ENCODE measurements at places on chromosomes 4 and X.

DNA sequence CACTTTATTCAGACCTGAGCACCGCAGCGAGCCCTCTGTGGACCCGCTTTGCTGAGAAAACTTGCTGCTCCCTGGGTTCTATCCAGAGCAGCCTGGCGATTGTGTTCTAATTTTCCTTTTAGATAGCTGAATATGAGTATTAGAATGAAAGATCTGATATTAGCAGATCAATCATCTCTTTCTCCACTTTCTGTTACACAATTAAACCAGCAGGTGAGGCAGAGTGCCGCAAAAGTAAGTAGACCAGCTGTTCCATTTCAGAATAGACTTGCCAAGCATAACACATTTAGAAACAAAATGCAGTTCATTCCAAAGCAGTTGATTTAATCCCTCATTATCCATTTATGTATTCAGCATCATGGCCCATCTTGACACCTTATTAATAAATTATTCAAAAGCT lies 58.6 kb downstream of the PALLD start:
- no peak for DNase-seq

- no peak for DNase-seq
These were observed 105.4 kb downstream of the TMEM144 start for GRCh38 chr4:158315706-158316105.

DNA sequence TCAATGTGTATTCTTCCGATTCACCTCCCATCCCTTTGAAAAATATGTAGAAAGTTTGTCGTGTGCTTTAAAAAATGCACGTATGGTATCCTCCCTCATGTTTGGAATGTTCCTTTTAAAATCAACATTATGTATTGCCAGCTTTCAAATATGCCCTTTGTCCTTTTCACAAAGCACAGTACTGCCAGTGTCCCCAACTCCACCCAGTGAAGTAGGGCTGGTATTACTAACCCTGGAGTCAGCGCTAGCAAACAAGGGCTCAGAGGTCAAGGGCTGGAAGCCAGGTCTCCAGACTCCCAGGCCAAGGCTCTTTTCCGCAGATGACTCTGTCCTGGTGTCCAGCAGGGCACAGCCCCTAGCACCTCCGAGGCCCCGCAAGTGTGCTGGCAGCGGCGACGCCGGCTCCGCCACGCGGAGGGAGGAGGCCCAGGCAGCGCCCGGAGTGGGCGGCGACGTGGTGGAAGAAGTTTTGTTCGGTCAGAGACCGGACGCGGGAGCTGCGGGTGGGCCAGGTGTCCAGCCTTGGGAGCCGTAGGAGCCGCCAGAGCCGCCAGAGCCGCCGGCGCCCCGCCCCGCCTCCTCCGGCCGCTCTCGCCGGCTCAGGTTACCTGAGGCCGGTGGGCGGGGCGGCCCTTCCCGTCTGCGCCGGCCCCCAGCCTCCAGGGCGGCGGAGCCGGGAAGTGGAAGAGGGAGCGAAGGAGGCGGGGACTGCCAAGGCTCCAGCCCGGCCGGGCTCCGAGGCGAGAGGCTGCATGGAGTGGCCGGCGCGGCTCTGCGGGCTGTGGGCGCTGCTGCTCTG lies at the start of gene IL13RA1:
IL13RA1 (plus strand) TSS at position 720 of the 799 bp plus-strand sequence; CDS start at position 753, 33 bp downstream.
- peak; percentile 23 for DNase-seq

- DNase-seq: no peak
These were observed 26.5 kb upstream of the MANBA start for GRCh38 chr4:102787096-102787881.

GRCh38 chr4:100339870-100340269 lies 149.6 kb upstream of the DDIT4L start:
- no peak for DNase-seq

DNA sequence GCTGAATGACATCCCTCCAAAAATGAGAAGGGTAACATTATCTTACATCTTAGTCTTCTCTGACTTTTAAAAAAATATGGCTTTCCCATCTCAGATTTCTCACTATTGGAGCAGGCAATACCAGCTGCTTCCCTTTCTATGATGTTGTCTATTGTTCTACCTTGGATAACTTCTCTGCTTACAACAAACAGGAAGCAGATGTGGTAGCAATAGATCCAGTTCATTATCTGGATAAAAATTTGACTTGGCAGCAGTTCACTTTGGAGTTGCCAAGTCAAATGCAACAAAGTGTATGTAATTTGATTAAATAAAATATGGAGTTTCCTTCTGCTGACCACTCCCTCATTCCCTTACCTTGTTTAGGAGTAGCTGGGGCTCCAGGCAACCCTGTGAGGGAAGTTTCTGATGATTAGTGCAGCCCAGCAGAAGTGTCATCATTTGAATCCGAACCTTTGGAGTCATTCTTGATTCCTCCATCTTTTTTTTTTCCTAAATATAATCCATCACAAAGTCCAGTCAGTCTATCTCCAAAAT lies 72.0 kb upstream of the GPRIN3 start:
- DNase-seq: no peak

DNA sequence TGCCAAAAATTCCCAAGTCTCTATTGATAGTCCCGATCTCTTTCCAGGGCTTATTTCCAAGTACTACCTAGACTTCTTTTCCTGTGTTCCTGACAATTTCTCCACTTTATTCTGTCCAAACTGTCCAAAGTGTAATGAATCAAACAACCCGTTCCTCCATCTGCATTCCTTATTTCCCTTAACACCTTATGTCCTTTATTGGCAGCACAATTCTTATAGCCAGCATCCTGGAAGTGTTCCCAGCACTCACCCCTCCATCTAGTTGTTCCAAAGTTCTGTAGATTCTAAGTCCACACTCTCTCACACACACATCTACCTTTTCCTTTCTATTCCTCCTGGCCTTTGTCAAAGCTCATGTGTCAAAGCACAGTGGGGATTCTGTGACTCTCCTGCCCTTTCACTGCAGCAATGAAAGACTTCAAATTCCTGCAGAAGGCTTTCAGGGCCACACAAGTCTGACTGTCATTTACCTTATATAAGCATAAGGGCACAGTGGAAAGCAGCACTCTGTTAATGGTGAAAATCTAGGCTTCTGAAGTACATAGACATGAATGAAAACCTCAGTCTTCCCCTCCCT lies 22.1 kb downstream of the LIMCH1 start:
- DNase-seq: no peak

- DNase-seq: no peak
These were observed 92.3 kb upstream of the LCORL start for GRCh38 chr4:18113710-18114331.

DNA sequence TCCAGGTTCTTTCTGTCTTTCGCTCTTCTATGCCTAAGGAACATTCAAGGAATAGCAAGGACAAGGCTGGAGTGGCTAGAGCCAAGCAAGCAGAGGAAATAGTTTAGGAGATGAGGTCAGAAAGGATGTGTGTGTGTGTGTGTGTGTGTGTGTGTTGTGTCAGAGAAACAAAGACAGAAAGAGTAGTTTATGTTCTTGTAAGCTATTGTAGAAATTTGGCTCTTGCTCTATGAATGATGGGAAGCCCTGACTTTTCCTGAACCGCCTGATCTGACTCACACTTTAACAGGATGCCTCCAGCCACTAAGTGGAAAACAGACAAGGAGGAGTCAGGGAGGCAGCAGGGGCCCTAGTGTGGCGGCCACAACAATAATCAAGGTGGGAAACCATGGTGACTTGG lies 39.7 kb downstream of the LGI2 start:
- DNase-seq: no peak

DNA sequence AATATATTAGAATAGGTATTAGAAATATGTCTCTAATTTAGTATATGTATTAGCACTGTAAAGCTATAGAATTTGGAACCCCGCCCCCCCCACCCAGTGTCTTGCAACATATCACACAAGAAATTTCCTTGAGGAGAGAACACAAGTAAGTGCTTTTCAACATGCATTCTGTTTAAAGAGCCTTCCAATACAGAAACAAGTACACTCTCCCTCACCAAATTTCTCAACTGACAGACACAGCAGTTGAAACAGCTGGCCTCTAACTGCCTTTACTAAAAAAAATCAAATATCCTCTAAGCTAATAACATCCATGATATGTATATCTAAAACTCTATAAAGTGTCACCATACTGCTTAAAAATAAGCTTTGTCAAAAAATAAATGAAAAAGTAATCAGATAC lies 12.4 kb downstream of the CAMK2D start:
- no peak for DNase-seq

GRCh38 chrX:132114607-132115006 lies 13.2 kb downstream of the FRMD7 start:
- DNase-seq: no peak

DNA sequence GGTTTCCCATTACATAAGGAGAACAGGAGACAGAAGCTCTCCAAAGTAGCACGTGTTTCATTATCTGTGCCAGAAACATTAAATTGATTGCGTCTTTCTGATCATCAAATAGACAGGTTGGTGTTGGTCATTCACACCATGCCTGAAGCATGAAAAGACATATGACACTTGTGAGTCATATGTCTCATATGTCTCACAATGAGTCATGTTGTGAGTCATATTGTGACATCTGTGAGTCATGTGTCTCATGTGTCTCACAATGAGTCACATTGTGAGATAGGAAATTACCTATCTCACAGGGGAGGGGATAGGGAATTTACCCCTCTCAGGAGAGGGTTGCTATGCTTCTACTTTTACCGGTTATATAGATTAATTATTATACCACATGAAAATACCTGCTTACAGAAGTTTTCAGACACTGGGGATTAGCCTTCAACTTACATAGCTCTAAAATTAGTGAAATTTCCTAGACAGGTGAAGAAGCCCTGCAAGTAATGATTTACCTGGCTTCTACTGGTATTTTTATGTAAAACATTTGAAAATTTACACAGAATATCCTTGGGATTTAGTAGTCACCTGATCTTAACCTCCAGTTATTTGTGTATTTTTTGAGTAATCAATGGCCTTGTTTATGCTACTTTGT lies 80.8 kb downstream of the NPFFR2 start:
- DNase-seq: no peak

GRCh38 chr4:2057382-2058065 lies 1.6 kb upstream of the NAT8L start:
- DNase-seq: no peak

DNA sequence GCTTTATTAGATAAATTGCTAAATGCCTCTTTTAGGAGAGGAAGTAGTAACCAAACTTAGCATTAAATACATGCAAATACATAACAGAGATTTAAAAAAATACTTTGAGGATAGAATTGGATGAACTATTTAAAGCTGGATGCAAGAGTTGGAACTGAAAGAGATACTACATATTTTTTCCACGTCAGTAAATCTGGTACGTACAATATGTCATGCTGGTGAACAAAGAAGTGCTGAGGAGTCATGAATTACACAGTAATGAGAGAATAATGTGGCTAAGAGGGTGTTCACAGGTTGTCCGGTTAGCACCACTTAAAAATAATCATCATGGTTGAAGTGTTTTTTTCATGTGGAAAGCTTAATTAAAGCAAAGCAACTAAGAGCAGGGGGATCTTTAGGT lies 184.1 kb upstream of the FRMPD4 start:
- DNase-seq: no peak

- no peak for DNase-seq
These were observed 33.4 kb upstream of the SRD5A3 start for GRCh38 chr4:55312489-55313101.

- DNase-seq: no peak
These were observed 133.1 kb upstream of the IL15 start for GRCh38 chr4:141503260-141503659.

GRCh38 chr4:28557755-28558154 lies 1697.1 kb downstream of the STIM2 start:
- no peak for DNase-seq

DNA sequence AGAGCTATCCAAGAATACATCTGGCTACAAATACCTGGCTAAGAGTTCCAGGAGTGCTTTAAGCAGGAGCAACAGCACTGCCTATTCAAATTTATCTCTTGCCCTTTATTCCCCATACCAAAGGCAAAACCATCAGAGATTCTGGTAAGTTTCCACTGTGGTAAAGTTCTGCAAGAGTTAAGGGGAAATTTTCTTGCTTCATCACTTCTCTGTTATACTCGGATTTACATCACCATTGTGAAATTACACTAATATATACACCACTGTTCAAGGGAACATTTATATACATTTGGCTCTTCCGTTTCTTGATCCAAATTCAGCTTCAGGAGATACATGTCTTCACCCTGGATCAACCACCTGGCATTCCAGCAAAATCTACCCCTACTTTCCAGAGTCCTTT lies 70.8 kb upstream of the PTPN13 start:
- no peak for DNase-seq

DNA sequence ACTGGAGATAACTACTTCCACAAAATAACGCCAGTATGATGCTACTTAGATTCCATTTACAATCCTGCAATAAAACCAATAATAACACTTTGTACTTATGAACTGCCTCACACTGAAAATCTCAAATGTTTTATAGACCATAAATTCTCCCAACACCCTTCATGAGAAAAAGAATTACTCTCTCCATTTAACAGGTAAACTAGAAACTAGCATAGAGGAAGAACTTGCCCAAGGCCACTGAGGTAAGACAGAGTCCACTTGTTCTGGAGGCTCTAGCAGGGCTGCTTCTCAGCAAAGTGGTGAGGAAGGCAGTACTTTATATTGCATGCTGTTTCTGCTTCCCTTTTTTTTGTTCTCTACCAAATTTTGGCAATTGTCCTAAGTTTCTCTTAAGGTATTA lies 11.5 kb upstream of the BMP3 start:
- no peak for DNase-seq

DNA sequence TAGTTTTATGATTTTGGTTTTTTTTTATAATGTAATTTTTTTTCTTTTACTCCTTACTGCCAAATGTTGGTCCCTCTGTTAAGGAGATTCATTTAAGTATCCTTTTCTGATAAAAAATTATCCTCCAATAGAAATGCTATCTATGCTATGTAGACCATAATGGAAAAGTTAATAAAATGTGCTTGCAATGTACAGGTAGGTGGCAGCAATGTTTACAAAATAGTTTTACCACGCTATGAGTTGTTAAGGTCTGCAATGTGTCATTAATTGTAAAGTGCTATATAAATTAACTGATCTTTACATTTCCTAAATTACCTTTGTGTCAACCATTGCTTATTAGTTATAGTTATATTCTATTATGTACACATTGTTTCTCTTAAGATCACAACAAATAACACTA lies 3.8 kb upstream of the CENPC start:
- DNase-seq: no peak

GRCh38 chr4:2754848-2755819 lies 1.0 kb downstream of the TNIP2 start:
- no peak for DNase-seq

GRCh38 chr4:76699751-76700310 lies 198.1 kb downstream of the SOWAHB start:
- DNase-seq: no peak
